ENCODE measurements at places on chromosomes 11 and 22.

DNA sequence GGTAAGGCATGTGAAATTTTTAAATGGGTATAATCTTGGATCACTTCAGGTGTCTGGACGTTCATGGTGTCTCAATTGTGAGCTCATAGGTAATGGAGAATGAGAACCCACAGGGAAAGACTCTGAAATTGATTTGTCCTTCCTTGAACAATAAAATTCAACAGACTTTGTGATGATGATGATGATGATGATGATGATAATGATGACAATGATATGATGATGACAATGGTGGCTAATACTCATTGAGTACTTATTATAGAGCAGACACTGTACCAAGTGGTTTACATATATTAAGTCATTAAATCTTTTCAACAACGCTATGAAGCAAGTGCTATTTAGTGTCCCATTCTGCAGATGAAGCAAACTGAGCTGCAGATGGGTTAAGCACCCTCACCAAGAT lies 86.6 kb upstream of the BDNF start:
- DNase-seq, result no peak

DNA sequence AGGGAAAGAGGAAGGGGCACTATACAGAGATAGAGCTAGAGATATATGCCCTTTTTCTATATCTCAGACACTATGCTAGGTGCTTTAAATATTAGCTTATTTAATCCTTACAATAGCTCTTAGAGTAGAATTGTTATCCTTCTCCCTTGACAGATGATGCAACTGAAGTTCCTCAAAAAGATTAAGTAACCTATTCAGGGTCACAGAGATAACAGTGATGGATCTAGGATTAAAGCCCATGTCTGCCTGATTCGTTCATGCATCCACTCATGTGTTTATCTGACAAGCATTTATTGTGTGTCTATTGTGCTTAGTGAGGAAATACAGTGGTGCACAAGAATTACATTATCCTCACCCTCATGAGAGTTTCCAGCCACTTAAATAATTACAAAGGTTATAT lies 8.7 kb downstream of the CCDC83 start:
- DNase-seq, result no peak

- no peak for DNase-seq
Measured at GRCh38 chr11:15748741-15749140, 607.6 kb downstream of the SOX6 start.

DNA sequence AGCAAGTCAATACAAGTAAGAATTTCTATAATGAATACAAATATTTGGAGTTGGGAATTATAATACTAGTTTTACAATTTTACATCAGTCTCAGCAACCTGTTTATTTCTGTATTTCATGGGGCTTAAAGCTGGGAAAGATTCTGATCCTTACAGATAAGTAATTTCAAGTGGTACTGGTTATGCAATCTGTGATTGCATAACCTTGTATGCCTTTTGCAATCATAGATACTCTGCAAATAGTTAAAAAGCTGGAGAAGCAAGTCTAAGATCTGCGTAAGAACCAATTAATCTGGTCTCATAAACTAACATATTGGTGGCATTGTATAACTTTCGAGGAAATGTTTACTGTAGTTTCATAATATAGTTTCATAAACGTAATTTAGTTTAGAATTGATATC lies 198.3 kb upstream of the PGR start:
- DNase-seq, result no peak

GRCh38 chr11:131875611-131876010 lies 505.2 kb downstream of the NTM start:
- DNase-seq, result no peak

DNA sequence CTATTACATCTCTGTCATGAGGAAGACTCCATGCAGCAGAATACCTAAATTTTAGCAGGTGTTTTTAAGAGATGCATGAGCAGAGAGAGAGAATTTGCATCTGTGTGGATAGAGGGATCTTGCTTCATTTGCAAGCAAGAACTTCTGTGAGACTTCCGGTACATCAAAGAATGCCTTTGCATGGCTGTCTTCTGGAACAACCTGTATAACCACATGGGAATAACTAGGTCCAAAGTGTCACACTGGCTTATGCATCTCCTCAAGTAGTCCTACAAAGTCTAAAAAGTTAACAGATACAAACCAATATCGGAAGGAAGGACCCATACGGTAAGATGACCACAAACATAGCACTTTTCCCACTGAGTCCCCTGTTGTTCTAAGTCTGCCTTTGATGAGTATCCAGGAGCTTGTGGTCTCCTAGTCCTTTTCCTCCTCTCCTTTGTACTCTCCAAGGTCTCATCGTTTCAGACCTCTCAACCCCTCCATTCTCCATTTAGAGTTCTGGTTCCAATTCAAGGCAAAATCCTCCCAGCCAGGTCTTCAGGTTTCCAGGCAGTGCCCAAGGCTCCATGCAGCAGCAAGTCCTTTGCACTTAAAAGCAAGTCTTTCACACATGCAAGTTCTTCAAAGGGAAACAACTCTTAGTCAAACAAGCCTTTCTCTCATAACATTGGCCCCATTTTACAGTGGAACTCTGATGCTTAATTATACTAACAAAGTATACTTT lies 581.7 kb upstream of the ARHGAP42 start:
- no peak for DNase-seq

DNA sequence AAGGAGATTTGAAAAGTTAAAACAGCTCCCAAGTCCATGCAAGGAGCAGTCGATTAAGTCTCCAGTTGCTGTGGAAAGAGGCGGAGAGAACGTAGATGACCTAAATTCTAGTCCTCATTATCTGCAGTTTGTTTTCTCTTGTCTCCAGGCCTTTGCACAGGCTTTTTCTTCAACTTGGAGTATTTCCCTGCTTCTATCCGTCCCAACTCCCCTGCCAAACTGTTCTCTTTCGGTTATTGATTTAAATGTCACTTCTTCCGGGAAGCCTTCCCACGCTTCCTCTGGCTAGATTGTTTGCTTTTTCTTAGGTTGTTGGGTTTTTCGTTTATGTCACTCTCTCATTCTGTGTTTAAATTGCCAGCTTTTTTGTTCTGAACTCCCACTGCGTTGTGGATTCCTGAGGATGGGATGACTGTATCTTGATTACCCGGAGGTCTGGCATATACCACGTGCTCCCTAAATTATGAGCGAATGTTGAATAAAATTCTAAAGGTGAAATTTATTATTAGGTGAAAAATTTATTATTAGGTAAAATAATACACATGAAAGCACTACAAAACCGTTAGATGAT lies 463 bp downstream of the TMEM126B start:
- no peak for DNase-seq

- no peak for DNase-seq
Measured at GRCh38 chr11:96260532-96260931, 82.5 kb downstream of the MAML2 start.

DNA sequence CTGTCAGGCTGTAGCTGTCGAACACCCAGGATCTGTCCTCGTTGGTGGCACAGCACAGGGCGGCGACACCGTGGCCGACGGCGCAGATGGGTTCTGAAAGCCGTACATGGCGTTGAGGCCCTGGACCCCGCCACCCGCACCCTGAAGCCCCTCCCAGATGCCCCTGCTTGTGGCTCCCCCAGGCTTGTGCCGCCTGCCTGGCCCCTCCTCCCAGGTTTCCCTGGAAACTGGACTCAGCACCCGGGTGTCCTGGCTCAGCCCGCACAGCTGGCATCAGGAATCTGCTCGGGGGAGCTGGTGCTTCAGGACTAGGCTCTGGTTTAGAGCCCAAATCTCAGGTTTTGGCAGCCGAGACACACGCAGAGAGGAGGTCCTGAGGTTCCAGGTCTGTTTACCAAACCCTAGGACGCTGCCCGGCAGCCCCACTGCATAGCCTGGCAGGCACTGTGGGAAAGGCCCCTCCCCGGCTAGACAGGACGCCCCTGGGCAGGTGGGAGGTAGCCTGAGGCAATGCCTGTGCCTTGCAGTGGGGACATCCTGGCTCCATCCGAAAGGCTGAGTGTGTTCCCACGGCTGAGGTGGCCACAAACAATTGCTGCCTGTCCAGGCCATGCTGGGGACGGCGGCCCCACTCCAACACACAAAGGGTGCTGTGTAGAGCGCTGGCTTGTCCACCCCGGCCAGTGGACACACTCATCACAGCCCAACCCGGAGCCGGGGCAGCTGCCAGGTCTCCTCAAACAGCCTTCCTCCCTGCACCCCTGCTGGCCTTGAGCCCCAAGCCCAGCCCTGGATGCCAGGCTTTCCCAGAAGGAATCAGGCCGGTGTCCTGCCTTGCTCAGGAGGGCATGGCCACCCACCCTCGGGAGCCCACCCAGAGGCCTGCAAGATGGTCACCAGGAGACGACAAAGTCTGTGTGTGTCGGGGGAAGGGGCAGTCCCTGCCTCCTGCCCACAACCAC lies 4.6 kb downstream of the GATD1 start:
- no peak for DNase-seq

DNA sequence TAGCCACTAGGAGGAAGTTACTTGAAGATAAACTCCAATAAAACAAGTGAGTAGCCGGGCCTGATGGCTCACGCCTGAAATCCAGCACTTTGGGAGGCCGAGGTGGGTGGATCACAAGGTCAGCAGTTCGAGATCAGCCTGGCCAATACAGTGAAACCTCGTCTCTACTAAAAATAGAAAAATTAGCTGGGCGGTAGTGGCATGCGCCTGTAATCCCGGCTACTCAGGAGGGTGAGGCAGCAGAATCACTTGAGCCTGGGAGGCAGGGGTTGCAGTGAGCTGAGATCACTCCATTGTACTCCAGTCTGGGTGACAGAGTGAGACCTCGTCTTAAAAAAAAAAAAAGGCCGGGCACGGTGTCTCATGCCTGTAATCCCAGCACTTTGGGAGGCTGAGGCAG lies 34.0 kb upstream of the CLPB start:
- no peak for DNase-seq

GRCh38 chr11:34339149-34340064 lies 18.4 kb downstream of the ABTB2 start:
- DNase-seq, result no peak

GRCh38 chr11:47773882-47774281 lies 6.7 kb upstream of the FNBP4 start:
- DNase-seq, result no peak

GRCh38 chr11:66725647-66726046 lies 3.4 kb downstream of the SPTBN2 start:
- DNase-seq, result no peak

DNA sequence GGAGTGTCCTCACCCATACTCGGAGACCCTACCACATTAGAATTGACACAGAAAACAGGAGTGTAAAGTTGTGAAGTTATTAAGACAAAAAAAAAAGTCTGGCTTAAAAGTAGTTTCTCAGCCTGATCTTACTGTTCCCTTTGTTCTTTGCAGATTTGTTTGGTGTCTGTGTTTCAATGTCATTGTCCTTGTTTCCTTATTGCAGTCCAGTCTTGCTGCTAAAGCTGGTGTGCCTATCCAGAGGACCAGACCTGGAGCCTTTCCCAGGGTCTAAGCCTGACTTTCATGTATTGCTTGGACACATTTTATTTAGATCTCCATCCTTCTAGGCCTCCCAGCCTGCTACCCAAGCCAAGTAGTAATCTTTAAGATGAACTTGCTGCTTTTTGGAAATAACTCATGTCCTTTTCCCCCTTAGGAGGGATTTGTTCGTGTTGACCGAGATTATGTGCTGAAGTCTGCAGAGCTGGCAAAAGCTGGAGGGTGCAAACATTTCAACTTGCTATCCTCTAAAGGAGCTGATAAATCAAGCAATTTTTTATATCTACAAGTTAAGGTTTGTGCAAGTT lies 11.3 kb upstream of the PRMT3 start:
- no peak for DNase-seq

GRCh38 chr11:91231226-91231625 lies 993.4 kb upstream of the FAT3 start:
- DNase-seq, result no peak

DNA sequence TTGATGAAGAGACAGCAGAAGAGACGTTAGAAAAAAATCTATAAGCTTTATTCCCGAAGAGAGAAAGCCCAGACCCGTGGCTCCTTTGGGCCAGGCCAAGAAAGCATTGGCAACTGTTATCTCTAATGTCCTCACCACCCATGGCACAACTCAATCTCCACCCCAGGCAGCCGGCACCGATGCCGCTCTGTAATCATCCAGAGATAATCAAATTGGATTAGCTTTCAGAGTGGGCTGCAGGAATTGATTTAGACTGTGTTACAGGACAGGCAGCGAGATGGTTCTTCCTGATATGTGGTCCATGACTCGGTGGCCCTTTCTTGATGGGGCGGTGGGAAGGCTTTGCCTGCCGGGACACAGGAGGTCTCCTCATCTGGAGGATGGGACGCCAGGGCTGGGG lies 383.9 kb downstream of the TBC1D22A start:
- no peak for DNase-seq

DNA sequence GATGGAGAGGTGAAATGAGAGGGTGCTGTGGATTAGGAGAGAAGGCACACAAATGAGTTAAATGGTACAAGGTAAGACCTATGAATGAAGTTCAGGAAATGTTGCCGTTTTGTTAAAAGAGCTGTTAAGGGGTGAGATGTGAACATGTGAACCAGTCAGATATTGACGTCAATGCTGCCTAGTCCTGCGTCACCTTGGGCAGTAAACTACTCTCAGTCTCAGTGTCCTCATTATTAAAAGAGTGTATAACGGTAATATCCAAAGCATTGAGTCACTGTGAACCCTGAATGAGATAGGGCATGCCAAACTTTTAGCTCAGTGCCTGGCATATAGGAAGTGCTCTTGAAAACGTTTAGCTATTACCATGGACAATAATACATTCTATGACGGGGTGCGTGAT lies 32.4 kb upstream of the SORL1-AS1 start:
- DNase-seq, result no peak

Data from activated naive CD4-positive, alpha-beta T cell (primary cell).